ENCODE measurements at places on chromosomes 7 and 10.

- DNase-seq: no peak
Observed at GRCh38 chr7:46934198-46934825, 647.6 kb downstream of the TNS3 start.

DNA sequence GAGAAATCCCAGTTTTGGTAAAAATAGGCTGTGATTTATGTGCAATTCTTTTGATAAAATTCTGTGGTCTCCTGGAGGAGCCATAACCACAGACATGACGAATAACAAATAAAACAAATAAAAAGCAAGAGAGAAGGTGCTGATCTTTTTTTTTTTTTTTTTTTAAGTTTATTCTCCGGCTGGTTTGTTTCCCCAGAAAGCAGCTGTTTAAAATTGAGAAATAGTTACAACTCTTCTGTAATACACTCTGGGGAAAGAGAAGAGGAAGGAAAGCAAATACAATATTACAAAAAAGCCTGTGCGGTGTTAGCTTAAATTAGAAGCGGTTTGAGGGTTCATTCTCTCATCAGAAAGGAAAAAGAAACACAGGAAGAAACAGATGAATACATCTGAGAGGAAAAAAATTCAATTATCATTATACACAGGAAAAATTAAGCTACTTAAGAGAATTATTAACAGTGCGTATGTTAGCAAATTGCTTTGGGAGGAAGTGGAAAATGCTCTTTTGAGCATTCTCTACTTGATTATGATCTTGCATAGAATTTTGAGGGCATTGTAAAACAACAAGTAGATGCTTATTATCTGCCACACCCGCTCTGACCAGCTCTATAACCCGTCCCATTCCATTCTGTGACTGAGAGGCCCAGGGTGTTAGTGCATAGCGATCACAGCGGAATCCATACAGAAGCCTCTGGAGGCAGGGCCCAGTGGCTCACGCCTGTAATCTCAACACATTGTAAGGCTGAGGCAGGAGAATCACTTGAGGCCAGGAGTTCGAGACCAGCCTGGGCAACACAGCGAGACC, 40.6 kb upstream of the WAC start:
- DNase-seq: no peak

DNA sequence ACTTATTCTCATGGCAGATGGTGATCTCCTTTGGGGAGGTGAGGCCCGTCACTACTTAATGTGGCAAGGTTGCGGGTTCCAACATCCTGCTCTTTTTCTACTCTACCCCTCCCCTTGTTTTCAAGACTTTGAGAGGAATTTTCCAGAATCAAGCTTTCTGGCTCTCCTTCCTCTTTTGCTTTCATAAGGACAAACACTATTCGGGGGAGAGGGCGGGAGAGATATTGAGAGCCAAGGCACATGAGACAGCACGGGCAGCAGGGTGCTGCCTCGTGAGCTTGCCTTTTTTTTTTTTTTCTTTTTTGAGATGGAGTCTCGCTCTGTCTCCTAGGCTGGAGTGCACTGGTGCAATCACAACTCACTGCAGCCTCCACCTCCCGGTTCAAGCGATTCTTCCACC, 6.9 kb upstream of the PFKFB3 start:
- DNase-seq: no peak

DNA sequence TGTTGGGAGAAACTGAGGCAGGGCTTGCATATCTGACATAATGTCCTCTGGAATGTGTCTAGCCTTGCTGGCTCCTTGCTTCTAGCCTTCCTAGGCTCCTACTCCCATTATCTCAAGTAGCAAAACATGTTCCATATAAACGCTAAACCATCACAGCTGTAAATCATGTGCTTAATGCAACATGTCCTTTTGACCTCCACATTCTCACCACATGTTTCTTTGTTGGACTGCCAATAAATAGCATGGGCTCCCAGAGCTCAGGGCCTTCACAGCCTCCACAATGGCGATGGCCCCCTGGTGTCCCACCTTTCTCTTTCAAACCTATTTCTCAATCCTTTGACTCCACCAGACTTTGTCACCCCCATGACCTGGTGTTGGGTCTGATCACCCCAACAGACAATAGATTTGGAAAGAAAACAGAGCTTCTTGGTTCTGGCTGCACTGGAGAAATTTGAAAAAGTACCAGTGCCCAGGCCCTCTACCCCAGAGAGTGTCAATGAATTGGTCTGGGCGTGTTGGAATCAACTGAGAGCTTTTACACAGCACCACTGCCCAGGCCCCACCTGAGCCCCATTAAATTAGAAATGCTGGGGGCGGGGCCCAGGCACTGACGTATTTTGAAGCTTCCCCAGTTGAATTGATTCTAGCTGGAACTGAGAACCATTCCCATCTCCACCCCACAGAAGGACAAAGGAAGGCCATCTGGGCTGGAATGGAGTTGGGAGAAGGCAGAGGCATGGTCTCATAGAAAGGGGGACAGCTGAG, 41.3 kb upstream of the GGCT start:
- DNase-seq: no peak

DNA sequence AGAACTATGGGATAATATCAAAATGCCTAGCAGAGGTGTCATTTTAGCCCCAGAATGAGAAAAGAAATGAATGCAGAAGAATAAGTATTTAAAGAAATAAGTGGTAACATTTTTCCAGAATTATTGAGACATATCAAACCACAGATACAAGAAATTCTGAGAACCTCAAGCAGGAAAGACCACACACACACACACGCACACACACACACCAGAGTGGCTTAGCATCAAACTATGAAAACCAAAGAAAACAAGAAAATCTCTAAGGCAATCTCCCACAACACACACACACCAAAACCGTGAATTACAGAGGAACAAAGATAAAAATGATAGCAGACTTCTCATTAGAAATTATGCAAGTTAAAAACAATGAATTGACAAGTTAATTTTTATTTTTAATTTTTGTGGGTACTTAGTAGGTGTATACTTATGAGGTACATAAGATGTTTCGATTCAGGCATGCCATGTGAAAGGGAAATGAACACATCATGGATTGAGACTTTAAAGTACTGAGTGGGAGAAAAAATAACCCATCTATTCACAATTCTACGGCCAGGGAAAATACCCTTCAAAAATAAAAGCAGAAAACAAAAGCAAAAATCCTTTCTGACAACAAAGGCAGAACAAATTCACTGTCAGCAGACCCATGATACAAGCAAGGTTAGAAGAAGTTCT, 14.6 kb downstream of the PPIF start:
- DNase-seq: no peak

- DNase-seq: no peak
Observed at GRCh38 chr7:137664846-137665245, 181.9 kb downstream of the DGKI start.

DNA sequence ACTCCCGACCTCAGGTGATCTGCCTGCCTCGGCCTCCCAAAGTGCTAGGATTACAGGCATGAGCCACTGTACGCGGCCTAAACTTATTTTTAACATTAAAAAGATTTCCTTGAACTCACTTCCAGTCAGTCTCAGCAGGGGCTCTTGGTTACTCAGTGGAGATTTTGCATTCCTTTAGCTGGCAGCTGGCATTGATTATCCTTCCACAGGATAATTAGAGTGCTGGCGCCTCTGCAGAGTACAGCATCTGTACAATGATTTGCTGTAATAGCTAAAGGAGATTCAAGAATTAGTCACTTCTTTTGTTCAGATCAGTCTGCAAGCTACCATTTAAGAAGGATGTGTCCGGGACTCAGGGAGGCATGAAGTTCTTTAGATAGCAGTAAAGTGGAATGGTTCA, 125.0 kb upstream of the NPY start:
- DNase-seq: no peak
